A172 (cell line): ENCODE measurements at places on chromosomes 11 and 22. TPM values are rescaled to one million over a fixed set of nuclear protein-coding genes. Genes with fewer than 3 reads are reported as not detected.

- peak; percentile 53 for DNase-seq
Measured at GRCh38 chr11:68890490-68891231, 13.0 kb downstream of the MRPL21 start.

GRCh38 chr11:12382451-12382850, 5.1 kb downstream of the PARVA start:
- no peak for DNase-seq

DNA sequence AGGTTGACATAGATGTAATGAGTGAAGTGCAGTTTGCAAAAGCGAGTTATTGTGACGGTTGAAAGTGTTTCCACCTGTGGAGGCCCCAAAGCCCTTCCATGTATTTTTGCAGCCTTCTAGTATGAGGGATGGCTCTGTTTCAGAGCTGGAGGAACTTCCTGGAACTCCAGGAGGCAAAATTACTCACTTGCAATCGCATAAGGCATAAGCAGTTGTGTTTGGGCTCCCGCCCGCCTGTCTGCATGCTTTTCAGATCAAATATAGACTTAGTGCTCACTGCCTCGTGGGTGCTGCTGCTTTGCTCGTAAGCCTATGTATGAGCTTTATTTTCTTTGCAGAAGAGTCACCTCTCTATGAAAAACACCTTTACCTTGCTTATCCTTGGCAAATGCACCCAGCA, 146.8 kb upstream of the LARGE1 start:
- DNase-seq = no peak

DNA sequence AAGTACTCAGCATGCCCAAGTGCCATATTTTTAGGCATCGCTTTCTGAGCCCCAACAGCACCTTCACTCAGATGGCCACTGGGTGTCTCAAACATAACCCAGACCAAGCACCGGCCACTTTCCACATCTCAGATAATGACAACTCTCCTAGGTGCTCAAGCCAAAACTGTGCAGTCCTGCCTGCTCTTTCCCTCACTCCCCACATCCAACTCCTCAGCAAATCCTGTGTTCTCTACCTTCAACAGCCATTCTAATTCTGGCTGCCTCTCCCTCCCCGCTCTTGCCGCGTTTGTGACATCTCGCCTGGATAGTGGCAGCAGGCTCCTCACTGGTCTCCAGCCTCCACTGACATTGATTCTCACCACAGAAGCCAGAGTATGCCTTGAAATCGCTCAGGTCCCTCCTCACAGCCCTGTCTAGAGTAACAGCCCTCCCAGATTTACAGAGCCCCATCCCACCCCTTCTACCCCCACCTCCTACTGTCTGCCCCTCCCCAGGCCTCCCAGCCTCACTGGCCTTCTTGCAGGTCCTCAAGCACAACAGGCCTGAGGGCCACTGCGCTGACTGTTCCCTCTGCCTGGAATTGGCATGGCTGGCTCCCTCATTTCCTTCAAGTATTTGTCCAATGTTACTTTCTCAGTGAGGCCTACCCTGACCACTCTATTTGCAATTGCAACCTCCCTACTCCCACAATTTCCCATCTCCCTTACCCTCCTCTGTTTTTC, 1.3 kb upstream of the PHETA2 start:
- no peak for DNase-seq

The TMA7B gene
- not detected in 2 replicates for total RNA-seq
